Karpas-422 (cell line): ENCODE measurements at places on chromosomes 2 and 18. TPM values are rescaled to one million over a fixed set of nuclear protein-coding genes. Genes with fewer than 3 reads are reported as not detected.

DNA sequence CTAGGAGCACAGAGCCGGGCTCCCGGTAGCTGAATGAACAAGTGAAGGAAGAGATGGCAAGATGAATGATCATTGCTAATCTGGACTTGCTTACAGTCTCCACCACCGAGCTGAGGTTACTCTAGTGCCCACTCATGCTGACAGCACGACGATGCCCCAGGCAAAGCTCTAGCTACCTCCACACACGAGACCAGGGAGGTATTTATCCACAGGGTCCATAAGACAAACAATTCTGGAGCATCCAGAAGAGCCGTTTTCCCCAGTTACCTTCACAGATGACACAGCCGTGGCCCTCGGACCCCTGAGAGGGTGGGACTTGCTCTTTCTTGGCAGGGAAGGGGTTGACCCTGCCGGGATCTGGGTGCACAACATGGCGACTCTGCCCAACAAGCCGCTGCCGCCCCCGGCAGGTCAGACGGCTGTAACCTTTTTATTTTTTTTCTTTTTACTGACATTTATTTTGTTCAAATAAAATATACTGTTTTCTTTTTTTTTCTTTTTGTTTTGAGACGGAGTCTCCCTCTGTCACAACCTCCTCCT lies 120.3 kb downstream of the PXDN start:
- no peak for DNase-seq
- no peaks in the 10 kb centered on the region for H3K27me3 ChIP-seq
- no peak overlapping the region for H3K4me3 ChIP-seq
- no peak overlapping the region for H3K27ac ChIP-seq
- H3K36me3 ChIP-seq: no peaks in the 10 kb centered on the region
- H3K4me1 ChIP-seq: no peaks in the 10 kb centered on the region

DNA sequence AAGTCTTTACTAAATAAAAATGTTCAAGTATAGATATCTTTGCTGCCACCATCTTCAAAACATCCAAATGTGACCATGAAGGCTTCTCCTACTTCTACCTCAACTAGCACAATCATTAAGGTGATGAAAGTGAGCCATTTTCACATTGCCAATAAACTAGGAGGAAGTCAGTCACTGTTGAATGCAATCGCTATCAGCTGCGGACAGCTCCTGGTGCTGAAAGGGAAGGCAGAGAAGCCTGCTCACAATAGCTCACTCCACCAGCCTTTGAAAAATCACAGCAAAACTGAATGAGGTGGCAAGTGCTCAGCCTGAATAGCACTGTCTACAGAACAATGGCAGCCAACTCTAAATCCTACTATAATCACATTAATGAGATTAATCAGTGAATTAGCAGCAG lies 2.2 kb downstream of the MYT1L start:
- H3K36me3 ChIP-seq: no peaks in the 10 kb centered on the region
- DNase-seq: peak; percentile 64
- no peaks in the 10 kb centered on the region for H3K4me1 ChIP-seq
- H3K27me3 ChIP-seq: no peaks in the 10 kb centered on the region
- no peak overlapping the region for H3K27ac ChIP-seq

DNA sequence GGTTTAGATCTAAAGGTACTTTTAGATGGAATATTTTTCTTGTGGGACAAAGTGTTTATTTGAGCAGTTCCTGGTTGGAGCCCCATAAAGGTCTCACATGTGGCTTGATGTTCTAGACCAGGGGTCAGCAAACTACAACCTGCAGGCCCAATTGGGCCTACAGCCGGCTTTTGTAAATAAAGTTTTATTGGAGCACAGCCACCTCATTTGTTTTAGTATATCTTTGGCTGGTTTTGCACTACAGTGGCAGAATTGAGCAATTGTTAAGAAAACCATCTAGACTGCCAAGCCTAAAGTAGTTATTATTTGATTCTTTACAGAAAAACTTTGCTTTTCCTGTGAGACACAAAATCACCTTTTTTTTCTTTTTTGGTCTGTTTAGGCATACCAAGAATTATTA lies 41.6 kb downstream of the NDC80 start:
- no peak overlapping the region for H3K4me3 ChIP-seq
- no peak for DNase-seq
- H3K27ac ChIP-seq: no peak overlapping the region
- peaks cover 53% of the 10 kb centered on the region for H3K36me3 ChIP-seq
- no peaks in the 10 kb centered on the region for H3K4me1 ChIP-seq

- no peaks in the 10 kb centered on the region for H3K27me3 ChIP-seq
- H3K4me1 ChIP-seq: no peaks in the 10 kb centered on the region
- H3K4me3 ChIP-seq: no peak overlapping the region
Measured at GRCh38 chr2:96546797-96547196, 10.2 kb downstream of the ARID5A start.

GRCh38 chr18:45688113-45688512 lies 35.9 kb upstream of the SLC14A1 start:
- H3K4me3 ChIP-seq: peak overlapping the region; percentile 47
- H3K4me1 ChIP-seq: peaks cover 55% of the 10 kb centered on the region
- no peaks in the 10 kb centered on the region for H3K27me3 ChIP-seq

DNA sequence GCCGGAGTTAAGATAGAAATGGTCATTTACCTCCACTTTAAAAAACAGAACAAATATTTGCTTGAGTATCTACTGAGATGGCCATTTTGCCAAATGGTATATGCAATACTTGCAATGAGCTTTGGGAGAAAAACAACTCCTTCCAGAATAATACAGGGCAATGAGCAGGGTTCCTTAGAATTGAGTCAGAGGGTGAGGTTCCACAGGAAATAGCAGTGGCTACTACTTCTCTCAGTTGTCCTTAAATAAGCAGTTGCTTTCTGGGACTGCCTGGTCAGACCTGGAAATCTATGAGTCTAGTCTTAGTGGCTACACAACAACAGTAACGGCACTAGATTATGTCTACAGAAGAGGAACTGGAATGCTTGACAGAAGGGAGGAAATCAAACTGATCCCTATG lies 80.9 kb upstream of the CCDC85A start:
- H3K4me3 ChIP-seq: no peak overlapping the region
- H3K27me3 ChIP-seq: no peaks in the 10 kb centered on the region
- H3K4me1 ChIP-seq: no peaks in the 10 kb centered on the region
- H3K27ac ChIP-seq: no peak overlapping the region

GRCh38 chr2:45874344-45874743 lies 222.9 kb downstream of the PRKCE start:
- H3K27ac ChIP-seq: no peak overlapping the region
- H3K27me3 ChIP-seq: no peaks in the 10 kb centered on the region
- peaks cover 8% of the 10 kb centered on the region for H3K4me1 ChIP-seq
- H3K4me3 ChIP-seq: no peak overlapping the region

GRCh38 chr2:158651358-158652057 lies 143.6 kb upstream of the DAPL1 start:
- no peaks in the 10 kb centered on the region; the same call in 1 of the 2 replicates for H3K27me3 ChIP-seq
- DNase-seq: no peak
- no peaks in the 10 kb centered on the region for H3K36me3 ChIP-seq
- H3K27ac ChIP-seq: no peak overlapping the region

DNA sequence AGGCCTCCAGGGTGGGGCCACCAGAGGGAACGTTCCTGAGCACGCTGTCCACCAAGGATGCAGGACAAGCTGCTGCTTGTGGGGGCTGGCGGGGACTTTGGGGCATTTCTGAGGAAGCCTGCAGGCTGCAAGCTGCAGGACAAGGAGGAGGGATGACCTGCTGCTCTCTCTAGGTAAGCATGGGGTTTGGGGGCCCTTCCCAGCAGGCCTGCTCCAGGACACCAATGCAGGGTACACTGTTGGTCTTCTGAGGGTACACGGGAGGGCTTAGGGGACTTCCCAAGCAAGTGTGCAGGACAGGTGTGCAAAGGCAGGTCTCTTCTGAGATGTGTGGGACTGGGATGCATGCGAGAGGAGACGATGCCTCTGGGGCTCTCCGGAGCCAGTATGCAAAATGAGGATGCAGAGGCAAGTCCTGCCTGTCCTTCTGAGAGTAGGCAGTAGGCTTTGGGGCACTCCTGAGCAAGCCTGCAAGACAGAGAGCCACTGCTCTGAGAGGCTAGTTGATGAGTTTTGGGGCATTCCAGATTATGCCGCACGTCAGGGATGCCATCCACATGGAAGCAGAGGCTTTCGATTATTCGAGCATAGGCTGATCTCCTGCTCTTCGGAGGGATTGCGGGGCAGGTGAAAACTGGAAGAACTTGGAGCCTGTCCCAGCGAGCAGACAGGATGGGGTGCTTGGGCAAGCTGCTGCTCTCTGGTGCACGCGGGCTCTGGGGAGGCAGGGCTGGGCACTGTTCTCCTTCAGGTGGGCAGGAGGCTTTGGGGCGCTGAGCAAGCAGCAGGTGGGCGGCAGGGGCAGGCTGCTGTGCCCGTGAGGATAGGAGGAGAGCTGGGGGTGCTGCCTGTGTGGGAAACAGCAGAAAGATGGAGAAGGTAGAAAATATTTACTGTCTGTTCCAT lies 44.6 kb downstream of the CNGA3 start:
- no peaks in the 10 kb centered on the region for H3K4me1 ChIP-seq
- H3K4me3 ChIP-seq: no peak overlapping the region
- no peak for DNase-seq
- no peaks in the 10 kb centered on the region for H3K27me3 ChIP-seq

DNA sequence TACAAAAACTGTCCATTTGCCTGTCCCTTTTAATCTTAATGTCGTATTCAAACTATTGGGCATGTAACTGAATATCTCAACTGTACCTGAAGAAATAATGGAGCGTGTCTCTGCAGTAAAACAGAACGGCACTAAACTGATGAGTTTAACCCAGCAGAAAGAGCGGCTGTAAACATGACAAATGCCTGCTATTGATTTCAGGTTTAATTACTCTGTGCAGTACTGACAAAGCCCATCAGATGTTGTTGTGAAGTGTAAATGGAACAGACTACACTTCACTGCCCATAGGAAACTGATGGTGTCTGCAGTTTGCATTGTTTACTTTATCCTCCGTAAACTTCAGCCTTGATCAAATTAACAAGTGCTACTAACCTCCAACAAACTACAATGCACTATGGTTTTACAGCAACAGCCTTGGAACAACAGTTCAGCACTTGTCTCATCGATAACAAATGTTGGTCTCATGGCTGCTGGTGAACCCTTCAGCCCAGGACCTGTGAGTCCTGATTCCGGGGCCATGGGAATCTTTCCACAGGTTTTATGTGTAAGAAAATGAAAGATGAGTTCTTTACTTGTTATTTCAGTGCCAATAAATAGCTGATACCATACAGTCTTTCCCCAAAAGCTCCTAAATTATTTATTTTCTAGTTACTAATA lies 316.5 kb downstream of the CCDC178 start:
- no peaks in the 10 kb centered on the region for H3K36me3 ChIP-seq
- H3K27me3 ChIP-seq: no peaks in the 10 kb centered on the region
- no peaks in the 10 kb centered on the region for H3K4me1 ChIP-seq
- H3K4me3 ChIP-seq: no peak overlapping the region

- H3K4me3 ChIP-seq: no peak overlapping the region
- no peaks in the 10 kb centered on the region for H3K27me3 ChIP-seq
- no peak for DNase-seq
- H3K4me1 ChIP-seq: peaks cover 1% of the 10 kb centered on the region; the same call in 1 of the 2 replicates
- no peak overlapping the region for H3K27ac ChIP-seq
- no peaks in the 10 kb centered on the region for H3K36me3 ChIP-seq
Measured at GRCh38 chr2:176421297-176422050, 152.2 kb downstream of the MTX2 start.

DNA sequence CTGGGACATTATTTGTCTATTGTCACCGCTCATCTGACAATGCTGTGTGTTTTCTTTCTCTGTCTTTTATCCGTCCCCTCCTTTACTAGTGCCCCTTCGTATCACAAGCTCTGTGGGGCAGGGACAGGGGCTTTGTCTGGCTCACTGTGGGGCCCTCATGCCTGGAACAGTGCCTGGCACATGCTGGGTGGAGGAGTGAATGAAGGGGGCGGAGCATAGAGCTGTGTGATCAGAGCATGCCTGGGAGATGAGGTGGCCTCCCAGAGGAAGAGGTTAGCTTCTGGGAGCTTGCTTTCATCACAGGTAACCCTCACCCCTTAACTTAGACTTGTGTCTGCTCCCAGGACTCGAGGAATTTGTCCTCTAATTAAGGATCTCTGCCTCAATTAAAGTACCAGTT lies 16.4 kb downstream of the MTCL1 start:
- H3K4me1 ChIP-seq: no peaks in the 10 kb centered on the region
- H3K27ac ChIP-seq: no peak overlapping the region
- DNase-seq: no peak

DNA sequence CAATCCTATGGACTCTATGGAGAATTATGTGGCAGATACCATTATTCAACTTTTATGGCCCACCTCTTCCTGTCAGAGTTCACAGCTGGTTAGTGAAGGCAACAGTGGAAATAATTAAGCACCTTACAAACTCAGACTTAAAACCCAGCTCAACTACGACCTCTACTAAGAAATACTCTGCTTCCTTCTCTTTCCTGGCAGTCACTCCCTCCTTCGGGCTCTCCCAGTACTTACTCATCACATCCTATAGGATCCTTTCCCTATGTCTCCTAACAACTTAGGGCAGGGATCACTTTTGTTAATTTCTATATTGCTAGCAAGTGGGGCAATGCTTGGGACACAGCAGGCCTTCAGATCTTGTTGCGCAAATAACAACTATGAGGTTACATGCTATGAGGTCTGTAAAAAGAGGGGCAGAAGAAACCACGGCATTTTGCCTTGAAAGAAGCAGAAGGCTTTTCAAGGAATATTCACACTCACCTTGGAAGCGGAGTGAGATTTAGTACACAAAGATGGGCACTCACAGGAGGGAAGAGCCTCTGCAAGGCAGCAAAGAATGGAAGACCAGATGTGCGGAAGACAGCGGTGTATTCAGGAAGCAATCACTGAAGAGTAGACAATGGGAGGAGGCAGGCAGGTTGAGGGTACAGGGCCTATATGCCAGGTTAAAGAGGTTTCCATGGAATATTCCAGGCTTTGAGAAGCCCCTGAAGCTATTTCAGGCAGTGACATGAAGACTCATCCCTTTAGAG lies 2.1 kb downstream of the STK39 start:
- peak overlapping the region; percentile 60 for H3K27ac ChIP-seq
- H3K36me3 ChIP-seq: 0 out of 2 replicates have a peak, but pooled peaks cover 1% of the 10 kb centered on the region
- H3K4me1 ChIP-seq: peaks cover 33% of the 10 kb centered on the region
- DNase-seq: no peak
- H3K4me3 ChIP-seq: peak overlapping the region; percentile 88

DNA sequence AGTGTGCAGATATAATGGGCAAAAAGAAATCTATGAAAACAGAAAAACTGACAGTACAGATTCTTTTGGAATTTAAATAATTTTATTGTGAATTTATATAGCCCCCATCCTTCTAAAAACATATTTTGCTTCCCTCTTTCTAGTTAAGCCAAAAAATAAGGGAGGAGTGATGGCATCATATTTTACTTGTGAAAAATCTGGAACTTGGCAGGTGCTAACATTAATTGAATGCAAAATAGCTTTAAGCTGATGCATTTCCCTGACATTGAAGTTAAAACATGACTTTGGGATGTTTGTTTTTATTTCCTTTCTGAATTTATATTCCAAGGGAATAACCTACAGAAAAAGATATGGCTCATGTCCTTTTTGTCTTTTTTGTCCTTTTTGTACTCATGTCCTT lies 82.6 kb upstream of the RBM44 start:
- DNase-seq: no peak
- H3K36me3 ChIP-seq: no peaks in the 10 kb centered on the region
- peaks cover 8% of the 10 kb centered on the region for H3K4me1 ChIP-seq
- no peak overlapping the region for H3K27ac ChIP-seq

Gene GLB1L
- total RNA-seq: 4.3 and 6.4 TPM in 2 replicates

Gene TMEM37
- not detected in 2 replicates for total RNA-seq

Gene POTEE
- total RNA-seq: 1.5 and 1.7 TPM in 2 replicates
